ENCODE measurements at places on chromosomes 3 and 15.
A peak's percentile ranks its signal among the peaks of the same experiment; 100 is the strongest.

- DNase-seq = no peak
Measured at GRCh38 chr3:100869787-100870186, 123.4 kb downstream of the ABI3BP start.

GRCh38 chr3:157390713-157391515, 45.7 kb upstream of the PTX3 start:
- DNase-seq = no peak

GRCh38 chr3:81666502-81667121, 94.8 kb downstream of the GBE1 start:
- DNase-seq = peak; percentile 1

GRCh38 chr15:89665449-89666181, 10.3 kb upstream of the KIF7 start:
- no peak for DNase-seq

- DNase-seq = no peak
Measured at GRCh38 chr3:101513419-101513986, 491 bp upstream of the SENP7 start.

- DNase-seq = no peak
Measured at GRCh38 chr3:112857526-112857925, 10.9 kb upstream of the CD200R1L start.

- no peak for DNase-seq
Measured at GRCh38 chr3:133948131-133948810, 52.6 kb upstream of the RAB6B start.

- no peak for DNase-seq
Measured at GRCh38 chr3:36843065-36844051, 79.0 kb upstream of the DCLK3 start.

DNA sequence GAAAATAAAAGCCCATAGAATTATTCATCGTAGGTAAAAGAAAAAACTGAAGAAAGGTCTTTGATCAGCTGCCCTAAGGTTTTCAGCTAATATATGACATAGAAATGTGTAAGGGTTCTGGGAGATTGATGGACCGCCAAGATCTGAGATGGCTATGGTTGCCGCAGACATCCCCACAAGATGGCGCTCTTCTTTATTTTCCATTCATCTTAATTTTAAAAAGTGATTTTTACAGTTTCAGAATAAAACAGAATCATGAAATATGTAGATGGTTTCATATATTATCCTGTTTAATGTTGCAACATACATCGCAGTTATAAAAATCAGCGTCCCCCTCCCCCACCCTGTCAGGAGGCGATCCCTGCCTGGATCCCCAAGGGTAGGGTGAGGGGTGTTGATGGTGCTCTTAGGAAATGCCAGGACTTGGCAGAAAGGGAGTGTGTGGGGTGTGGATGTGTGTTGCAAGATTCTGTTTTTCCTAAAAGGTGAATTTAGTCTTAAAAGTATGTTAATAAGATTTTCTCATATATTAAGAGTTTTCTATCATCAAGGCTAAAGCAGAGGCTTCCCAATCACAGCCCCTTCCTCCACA, 68.8 kb downstream of the ANXA2 start:
- no peak for DNase-seq

DNA sequence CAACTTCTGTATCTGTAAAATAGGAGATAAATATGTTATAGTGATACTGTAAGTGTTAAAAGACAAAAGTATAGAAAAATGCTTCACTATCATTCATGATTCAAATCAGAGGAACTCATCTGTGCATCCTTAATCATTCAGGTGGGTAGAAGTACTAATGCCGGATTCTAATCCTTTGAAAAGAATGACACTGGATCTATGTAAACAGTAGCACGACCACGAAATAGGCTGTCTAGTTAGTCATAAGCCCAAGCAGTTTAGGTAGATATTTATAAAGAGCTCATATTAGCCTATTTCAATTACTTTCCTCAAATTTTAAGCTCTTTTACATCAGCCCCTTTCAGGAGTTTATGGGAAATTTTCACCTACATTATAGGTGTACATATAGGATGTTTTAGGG, 437.9 kb downstream of the SOX2 start:
- no peak for DNase-seq

- no peak for DNase-seq
Measured at GRCh38 chr3:131223373-131224289, 157.9 kb upstream of the NUDT16 start.

DNA sequence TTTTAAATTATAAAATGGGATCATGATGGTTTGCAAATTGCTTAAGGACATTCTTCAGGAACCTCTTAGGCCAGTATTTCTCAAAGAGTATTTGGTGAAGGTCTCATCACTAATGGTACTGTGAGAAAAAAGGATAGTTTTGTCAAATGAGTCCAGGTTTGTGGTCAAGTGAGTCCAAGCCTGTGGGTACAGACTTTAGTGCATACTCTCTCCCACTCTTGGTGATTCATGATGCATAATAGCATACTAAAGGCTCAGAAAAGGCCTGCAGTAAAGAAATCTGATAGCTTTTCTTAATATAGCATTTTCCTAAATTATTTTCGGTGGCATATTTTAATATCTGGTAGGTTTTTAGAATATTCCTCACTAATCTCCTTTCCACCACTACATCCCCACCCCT, 20.0 kb downstream of the BOC start:
- no peak for DNase-seq

DNA sequence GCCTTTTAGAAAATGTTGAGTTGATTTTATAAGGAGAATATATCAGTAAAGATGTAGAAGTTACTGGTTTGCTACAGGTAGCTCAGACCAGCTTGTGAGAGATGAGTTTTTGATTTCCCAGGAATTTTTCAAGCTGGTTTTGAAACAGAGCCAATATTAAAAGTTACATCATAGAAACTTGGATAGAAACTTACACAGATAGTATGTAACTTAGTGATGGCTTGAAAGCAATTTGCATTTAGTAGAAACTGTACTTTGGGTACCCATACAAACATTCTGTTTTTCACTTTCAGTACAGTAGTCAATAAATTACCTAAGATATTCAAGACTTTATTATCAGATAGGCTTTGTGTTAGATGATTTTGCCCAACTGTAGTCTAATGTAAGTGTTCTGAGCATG, 93.4 kb downstream of the RBMS3 start:
- DNase-seq = no peak

DNA sequence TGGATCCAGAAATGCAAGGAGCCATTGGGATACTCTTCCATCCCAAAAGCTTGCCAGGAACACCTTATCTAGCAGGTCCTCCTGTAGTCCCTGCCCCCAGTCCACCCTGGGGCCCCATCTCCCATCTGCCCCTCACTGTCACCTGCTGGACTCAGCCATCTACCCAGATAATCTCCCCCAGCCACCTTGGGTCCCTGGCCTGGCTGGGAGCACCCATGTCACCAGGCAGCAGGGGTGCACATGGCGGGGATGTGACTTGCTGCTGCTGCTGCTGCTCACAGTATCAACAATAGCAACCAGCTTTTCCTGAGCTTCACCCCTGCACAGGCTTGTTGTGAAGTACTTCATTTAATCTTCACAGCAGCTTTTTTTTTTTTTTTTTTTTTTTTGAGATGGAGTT, 12.6 kb downstream of the PTH1R start:
- DNase-seq = no peak

GRCh38 chr3:128432301-128432970, 34.3 kb downstream of the DNAJB8 start:
- no peak for DNase-seq

DNA sequence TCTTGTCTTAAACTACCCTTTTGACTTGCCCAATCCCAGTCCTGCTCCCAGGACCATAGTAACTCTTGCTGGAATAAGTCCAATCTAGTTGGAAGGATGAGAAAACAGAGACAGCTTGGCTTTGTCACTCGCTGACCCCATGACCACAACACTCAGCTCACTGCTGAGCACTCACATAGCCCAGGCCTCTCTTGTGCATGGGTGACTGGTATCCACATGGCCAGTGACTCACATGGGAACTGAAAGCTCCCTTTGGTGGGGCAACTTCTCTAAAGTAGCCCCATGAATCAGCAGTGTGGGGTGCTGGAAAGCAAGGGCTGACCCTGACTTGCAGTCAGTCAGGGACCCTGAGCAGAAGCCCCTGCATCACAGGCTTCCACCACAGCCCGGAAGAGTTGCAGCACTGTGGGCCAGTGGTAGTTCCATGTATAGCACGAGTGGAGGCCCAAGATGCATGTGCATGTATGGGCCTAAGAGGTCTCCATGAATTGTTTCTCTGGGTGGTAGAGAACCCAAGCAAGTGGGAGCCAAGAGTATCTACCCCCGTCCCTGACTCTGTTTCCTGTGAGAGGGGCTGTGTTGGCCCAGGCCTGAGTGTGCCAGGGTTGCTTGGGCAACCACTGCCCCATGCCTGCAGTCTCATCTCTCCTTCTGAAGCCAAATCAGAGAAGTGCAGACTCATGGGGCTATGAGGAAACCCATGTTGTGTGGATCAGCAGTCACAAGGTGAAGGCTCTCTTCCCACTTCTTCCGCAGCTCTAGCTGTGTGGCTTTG, 62.1 kb upstream of the XCR1 start:
- DNase-seq = no peak

GRCh38 chr3:70980646-70981170, 602.8 kb downstream of the FOXP1 start:
- no peak for DNase-seq

DNA sequence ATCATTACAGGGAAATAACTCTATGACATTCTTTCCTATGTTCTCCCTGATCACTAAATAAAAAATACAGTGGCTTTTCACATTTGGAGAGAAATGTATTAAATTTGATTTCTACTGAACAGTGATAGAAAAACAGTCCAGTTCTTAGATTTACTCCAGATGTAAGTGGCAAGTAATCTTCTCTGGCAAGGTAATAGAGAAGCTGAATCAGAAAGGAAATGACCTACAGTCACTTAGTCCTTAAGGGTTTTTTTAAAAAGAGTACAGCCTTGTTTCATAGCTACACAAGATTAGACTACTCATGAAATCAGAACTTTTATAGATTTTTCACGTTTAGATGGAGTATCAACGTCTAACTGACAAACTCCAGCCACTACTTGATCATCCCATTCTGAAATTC, 236.9 kb downstream of the CADPS start:
- DNase-seq = no peak

DNA sequence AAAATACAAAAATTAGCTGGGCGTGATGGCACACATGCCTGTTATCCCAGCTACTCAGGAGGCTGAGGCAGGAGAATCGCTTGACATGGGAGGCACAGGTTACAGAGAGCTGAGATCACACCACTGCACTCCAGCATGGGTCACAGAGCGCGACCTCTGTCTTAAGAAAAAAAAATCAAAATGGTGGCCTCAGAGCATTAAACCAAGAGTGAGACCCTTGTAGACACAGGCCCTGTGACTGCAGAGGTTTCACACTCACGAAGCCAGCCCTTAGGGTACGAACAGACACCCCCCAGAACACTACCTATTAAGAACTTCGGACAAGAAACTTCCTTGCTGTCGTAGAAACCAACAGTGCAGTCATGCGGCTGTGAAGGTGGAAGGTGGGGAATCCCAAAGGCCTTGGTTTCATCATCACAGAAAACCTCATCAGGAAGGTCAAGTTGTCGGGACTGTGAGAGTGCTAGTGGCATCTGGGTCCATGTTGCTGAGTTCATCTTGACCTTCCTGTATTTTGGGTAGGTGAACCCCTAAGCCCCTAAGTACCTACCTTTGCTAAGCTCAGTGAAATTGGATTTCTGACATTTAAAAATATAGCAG, 4.8 kb upstream of the PDE8A start:
- DNase-seq = no peak

GRCh38 chr15:62067448-62068044, 769 bp downstream of the C2CD4A start:
- DNase-seq = no peak

Data from HFF-Myc (cell line).